ENCODE measurements at places on chromosomes 7 and 10.

GRCh38 chr7:30671793-30672465, 10.3 kb downstream of the CRHR2 start:
- DNase-seq: peak; percentile 85

GRCh38 chr10:18010050-18010449, 58.3 kb downstream of the SLC39A12 start:
- no peak for DNase-seq

GRCh38 chr10:3439183-3439582, 266.6 kb upstream of the PITRM1 start:
- no peak for DNase-seq

GRCh38 chr10:121165276-121165675, 314.1 kb downstream of the WDR11 start:
- DNase-seq: no peak

DNA sequence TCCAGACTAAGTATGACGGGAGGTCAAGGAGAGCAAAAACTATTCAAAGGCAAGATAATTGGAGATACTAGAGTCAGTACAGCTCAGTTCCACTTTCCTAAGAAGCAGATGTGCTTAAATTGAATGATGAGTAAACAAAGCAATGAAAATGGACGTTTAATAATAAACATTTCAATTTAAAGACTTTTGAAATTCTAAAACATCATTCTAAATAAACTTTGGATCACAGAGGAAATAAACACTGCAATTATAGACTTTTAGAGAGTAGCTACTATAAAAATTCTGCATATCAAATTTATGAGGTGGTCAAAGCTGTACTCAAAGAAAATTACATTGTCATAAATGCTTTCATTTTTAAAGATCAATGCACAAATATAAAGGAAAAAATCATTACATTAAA, 418.3 kb downstream of the GPAM start:
- no peak for DNase-seq

DNA sequence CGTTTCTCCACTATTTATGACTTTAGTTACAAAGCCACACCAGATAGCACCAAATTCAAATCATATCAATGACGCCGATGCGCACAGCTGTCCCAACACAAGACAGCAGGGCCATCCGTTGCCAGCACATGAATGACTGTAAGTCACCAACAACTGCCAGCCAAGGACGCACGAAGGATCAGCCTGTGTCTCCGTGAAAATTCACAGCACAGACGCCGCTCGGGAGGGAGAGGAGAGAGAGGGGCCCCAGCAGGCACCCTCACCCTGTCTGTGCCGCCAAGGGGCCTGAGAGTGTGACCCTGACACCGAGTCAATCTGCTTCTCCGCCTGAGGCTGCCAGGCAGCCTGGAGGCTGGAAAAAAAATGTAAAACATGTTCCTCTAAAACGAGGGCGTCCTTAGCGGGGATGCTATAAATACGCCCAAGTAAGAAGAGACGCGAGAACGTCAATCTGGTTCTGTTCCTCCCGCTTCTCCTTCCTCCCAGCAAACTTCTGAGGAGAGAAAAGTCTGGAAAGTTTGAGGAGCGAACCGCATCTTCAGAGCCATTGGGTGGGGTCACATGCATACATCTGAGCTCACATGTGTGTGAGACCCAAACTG, 111.2 kb downstream of the PTPRN2 start:
- no peak for DNase-seq

- no peak for DNase-seq
Measured at GRCh38 chr7:8303904-8304528, 42.0 kb upstream of the ICA1 start.

DNA sequence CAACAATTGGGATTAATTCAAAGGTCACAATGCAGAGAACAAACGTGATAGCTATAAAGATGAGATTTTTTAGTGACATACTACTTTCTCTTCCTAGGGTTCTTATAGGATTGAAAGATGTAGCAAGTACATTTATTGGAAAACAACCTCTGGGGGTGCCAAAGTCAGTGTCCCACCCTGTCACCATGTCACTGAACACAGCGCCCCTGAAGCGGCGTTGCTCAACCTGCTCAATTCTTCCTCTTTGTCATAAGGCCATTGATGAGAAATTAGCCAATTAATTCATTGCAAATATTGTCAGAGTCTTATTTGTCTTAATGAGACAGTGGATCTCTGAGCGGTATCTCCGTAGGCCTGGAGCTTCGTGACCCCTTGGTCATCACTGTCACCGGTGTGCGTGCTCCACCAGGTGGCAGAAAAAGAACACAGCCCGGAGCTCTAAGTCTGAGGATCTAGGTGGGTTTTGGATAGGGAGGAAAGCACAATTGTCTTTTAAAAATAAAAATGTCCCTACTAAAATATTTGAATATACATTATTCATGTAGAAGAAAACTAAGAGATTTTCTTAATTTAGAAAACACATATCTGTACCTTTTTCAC, 362.6 kb downstream of the PAXIP1 start:
- peak; percentile 5 for DNase-seq
